ENCODE measurements at places on chromosomes 6 and 20.

- no peak for DNase-seq
Measured at GRCh38 chr6:113833537-113833936, 23.6 kb upstream of the MARCKS start.

- peak; percentile 68 for DNase-seq
Measured at GRCh38 chr6:138588805-138589434, 89.6 kb upstream of the NHSL1 start.

DNA sequence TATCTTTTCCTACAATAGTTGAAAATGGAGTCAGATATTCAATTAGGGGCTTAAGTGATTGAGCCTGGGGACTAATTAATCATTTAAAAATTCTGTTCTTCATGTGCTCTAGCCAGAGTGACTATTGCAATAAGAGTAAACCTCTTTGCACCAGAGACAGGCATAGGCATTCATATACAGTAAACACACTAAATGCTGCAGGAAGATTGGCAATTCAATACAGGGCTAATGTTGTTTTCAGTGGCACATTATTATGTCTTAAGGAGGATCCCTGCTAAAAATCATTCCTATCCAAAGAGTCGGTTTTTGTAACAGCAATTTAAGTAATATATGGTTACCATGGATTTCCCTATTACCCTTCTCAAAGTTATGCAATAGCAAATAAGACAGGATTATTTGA is 1.2 kb downstream of the PDE7B start:
- DNase-seq, result no peak

DNA sequence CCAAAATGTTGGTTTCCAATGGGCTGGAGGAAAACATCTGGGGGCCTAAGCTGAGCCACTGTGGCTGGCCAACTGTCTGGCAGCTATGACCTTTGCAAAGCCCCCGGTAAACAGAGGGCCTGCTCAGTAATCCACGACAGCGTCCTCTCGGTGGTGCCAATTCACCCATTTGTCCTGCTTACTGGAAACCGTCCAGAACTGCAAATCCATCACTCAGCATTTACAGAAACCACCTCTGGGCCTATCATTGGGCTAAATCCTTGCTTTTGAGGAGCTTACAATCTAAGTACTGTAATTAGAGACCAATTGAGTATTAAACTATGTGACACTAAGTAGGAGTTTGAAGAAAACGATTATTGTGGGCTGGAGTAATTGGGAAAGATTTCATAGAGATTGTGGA is 31.0 kb downstream of the ADAT2 start:
- DNase-seq, result no peak

GRCh38 chr6:121944354-121944753 is 455.1 kb upstream of the HSF2 start:
- DNase-seq, result no peak
